NCI-H446 treated with DMSO at 0.1 percent for 48 hours (cell line): ENCODE measurements at places on chromosomes 16 and 17.

GRCh38 chr16:30377050-30377811, 2.6 kb downstream of the MYL11 start:
- no peak for DNase-seq

DNA sequence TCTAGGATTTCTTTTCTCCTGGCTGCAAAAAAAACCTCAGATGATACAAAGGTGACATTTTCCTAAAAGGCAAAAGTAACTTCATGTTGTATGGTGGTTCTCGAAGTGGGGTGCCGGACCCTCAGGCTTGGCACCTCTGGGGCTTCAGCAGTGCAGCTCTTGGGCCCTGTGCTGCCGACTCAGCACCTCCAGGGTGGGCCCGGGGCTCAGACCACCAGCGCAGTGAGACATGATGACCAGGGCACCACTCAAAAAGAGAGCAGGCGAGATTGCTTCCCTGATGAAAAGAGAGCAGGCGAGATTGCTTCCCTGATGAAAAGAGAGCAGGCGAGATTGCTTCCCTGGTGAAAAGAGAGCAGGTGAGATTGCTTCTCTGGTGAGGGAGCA, 98.7 kb upstream of the ZNF750 start:
- no peak for DNase-seq

DNA sequence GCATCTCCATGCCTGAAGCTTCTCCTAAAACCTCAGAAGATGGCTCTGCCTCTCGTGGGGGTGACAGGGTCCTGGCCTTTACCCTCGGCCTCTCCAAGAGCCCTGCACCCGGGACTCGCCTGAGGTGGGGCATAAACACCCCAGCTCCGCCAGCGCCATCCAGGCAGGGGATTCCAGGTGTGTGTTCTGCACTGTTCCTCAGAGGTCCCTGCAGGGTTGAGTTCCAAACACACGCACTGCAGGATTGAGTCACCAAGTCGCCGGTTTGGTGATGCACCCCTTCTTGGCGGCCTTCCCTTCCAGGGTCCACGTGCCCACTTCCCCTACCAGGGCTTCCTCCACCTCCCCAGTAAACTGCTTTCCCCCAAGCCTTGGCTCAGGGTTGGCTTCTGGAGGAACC, 40.0 kb upstream of the RBFOX3 start:
- no peak for DNase-seq

- no peak for DNase-seq
Observed at GRCh38 chr17:50280801-50281441, 6.7 kb downstream of the TMEM92 start.

DNA sequence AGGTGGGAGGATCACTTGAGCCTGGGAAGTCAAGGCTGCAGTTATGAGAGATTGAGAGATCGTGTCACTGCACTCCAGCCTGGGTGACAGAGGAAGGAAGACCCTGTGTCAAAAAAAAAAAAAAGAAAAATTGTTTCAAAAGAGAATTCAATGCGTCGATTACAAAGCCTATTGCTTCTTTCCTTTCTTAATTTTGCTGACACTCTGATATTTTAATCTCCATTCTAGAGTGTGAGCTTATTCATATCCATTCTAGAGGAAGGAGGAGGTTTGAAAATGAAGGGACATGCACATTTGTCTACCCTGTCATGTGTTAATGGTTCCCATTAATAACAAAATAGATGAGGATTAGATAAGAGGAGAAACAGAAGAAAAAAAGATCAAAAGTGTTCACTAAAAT, 63.1 kb downstream of the PCTP start:
- DNase-seq: no peak

GRCh38 chr17:57329380-57330214, 73.3 kb downstream of the MSI2 start:
- DNase-seq: no peak

GRCh38 chr17:55672585-55673501, 49.8 kb downstream of the TMEM100 start:
- no peak for DNase-seq

DNA sequence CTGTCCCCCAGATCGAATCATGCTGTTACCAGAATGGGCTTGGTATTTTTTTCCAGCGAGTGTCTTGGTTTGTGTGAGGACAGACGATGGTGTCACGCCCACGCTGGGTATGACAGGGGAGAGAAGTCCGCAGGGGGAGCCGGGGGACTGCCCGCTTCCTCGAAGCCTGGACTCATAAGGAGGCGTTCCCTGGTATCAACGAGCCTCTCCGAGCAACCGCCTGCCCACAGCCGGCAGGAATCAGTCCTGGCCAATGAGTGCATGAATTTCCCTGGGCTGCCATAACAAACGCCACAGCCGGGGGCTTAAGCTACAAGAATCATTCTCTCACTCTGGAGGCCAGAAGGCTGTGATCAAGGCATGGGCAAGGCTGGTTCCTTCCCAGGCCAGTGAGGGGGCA, 26.1 kb upstream of the JPH3 start:
- no peak for DNase-seq

DNA sequence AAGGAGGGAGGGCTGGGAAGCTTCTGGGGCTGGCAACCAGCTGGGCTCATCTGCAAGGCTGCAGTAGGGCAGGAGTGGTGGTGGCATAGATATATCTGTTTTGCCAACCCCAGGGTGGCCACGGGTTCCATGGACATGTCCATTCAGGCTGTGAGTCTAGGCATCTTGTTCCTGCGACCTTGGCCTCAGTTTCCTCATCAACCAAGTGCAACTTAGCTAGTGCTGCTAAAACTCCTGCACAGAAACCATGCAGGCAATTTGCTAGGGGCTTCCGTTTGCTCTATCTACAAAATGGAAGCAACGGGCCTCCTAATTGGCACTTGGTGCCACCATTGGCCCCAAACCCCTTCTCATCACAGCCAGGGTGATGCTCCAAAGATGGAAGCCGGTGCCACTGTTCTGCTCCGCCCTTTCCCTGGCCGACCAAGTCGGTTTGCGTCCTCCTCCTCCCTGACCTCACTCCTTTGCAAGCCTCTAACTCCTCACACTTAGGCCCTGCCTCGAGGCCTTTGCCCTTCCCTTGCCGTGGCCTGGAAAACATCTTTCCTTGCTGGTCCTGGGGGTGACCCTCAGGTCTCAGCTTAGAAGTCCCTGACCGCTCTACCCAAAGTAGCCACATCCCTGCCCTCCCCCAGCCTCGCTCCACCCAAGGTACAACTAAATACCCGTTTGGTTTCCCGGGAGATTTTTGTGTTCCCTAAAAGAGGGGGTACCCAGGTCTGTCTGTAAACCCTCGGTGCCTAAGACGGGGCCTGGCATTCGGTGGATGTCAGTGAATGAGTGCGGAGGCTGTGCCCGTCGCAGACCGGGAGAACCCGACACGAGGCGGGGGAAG, 1.2 kb downstream of the SREBF1 start:
- DNase-seq: no peak

- no peak for DNase-seq
Observed at GRCh38 chr17:3545151-3545550, 12.5 kb downstream of the TRPV3 start.

DNA sequence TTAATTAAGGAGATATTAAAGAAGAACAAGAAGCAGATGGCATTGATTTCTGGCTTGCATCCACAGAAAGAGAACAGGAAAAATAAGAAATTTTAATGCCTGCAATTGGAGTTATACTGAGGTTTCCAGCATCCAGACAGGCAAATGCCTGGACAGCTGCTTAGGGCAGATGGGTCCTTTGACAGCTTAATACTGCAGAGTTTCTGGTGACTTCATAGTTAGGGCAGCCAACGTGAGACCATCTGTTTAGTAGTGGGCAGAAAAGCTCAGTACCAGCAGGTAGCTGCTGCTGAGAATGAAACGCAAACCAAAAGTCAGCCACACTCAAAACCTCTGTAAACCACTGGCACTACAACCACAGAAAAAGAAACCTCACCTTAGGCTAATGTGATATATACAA, 109.8 kb downstream of the CDK5R1 start:
- DNase-seq: peak; percentile 90

- no peak for DNase-seq
Observed at GRCh38 chr17:44220213-44221083, 973 bp upstream of the UBTF start.

DNA sequence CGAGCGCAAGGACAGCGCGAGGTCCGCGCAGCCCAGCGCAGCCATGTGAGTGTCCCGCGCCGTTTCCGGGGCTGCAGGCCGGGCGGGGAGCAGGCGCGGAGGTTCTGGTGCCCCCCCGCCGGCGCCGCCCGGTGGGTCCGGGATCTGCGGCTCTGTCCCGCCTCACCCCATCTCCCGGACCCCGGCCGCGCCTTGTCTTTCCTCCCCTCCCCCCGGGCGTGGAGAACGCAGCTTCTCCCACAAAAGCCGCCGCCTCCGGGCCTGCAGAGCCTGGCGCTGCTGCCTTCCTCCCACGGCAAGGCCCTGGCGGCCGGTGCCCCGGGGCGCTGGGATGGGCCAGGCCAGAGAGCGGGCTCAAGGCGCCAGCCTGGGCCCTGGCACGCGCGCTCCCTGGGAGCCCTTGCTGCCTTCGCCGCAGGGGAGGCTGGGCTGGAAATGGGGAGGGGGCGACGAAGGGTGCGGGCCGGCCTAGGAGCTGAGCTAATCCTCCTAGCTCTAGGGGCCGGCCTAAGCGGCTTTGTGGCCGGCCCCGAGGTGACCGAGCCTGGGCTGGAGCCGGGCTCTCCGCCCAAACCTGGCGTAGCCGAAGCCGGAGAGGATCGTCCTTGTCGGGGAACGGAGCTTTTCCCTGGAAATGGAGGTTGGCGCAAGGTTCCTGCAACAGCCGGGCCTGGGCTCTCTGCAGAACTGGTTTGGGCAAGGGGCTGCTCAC, 397 bp downstream of the RIPOR1 start:
- no peak for DNase-seq

DNA sequence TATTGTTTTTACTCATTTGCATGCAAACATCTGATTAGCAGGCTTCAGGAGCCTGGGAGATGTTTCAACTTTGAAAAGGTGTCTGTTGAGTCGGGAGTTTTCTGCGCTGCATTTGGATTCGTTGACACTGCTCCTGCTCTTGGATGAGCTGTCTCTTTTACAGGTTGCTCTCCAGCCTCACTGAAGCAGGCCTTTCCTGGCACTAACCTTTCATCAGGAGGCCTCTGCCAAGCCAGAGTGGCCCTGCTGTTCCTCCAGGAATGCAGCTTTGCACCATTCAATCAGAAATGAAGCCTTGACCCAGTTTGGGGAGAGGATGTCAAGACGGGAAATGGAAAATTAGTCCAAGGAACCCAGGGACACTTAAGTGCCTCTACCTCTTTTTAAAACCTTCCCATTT, 330 bp upstream of the KRTAP29-1 start:
- DNase-seq: no peak

- no peak for DNase-seq
Observed at GRCh38 chr17:51376739-51377138, 116.4 kb downstream of the UTP18 start.

GRCh38 chr17:61481421-61481820, 29.2 kb downstream of the TBX4 start:
- no peak for DNase-seq
